Lower lobe of right lung (tissue), 2 donors: ENCODE measurements at places on chromosomes 4 and X.

GRCh38 chrX:132461886-132462285 lies 27.0 kb downstream of the MBNL3 start:
- no peak for DNase-seq

GRCh38 chr4:159002950-159003349 lies 99.9 kb upstream of the RAPGEF2 start:
- no peak for DNase-seq

DNA sequence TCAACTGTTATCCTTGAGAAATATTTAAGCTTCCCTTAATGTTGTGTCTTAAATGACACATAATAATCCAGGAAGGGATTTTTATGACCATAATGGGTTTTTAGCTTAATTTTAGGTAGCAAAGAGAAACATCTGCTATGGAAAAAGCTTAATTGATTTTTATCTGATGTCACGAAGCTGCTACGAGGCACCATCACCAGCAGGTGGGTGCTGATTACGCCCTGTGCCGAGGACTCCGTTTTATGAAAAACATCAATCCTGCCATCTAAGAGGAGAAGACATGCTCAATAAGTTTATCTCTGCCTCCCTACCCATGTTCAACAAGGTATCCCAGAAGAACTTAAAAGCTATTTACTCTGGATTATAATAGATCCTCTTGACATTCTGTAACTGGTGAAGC lies 280.6 kb upstream of the ZFP42 start:
- no peak for DNase-seq

DNA sequence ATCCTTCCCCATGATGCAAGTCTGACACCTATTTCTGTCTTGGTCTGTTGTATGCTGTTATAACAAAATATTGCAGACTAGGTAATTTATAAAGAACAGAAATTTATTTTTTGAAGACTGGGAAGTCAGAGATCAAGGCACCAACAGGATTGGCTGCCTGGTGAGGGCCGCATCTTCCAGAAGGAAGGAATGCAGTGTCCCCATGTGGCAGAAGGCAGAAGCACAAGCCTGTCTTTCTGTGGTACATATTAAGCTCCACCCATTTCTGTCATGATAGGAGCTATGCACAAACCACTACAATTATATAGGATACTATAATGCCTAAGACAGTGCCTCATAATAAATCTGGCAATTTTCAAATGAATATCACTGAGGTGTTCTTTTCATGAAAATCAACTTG lies 502.3 kb upstream of the DIAPH2 start:
- DNase-seq = no peak

DNA sequence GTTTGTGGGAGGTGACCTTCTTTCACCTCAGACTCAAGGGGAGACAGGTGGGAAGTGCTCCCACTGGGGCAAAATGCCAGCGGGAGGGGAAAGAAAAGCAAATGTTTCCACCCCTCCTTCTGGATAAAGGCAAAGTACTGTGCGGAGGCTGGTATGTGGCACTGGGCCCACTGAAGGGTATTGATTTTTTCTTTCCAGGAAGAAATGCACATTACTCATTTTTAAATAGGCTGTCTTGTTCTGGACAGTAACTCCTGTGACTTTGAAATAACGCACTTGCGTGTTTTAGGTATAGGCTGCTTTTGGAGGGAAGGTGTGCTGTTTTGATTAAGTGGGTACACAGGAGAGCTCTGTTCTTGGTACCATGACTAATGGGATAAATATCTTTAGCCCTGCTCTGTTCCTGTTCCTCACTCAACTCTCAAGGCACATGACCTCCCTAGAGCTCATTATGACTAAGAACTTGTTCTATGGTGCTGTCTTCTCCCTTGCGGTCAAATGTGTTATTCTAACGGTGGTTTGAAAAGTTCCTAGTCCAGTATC lies 40.7 kb upstream of the MBTPS2 start:
- no peak for DNase-seq

- DNase-seq = no peak
These were observed 49.0 kb upstream of the TRAM1L1 start for GRCh38 chr4:117134386-117134785.

GRCh38 chr4:128688033-128688721 lies 121.3 kb upstream of the JADE1 start:
- no peak for DNase-seq

- DNase-seq = no peak
These were observed 873.2 kb downstream of the RPA4 start for GRCh38 chrX:97756879-97757278.

- DNase-seq = peak; percentile 59
These were observed 30.6 kb downstream of the LONRF3 start for GRCh38 chrX:119004920-119005524.
